Stimulated activated CD8-positive, alpha-beta memory T cell treated with anti-CD3 and anti-CD28 coated beads, Interleukin-15, amount 100 ng/mL, for 4 hours (primary cell): ENCODE measurements at places on chromosomes 6 and 20.

- no peak for DNase-seq
These were observed 85.4 kb upstream of the MYLIP start for GRCh38 chr6:16043171-16044135.

DNA sequence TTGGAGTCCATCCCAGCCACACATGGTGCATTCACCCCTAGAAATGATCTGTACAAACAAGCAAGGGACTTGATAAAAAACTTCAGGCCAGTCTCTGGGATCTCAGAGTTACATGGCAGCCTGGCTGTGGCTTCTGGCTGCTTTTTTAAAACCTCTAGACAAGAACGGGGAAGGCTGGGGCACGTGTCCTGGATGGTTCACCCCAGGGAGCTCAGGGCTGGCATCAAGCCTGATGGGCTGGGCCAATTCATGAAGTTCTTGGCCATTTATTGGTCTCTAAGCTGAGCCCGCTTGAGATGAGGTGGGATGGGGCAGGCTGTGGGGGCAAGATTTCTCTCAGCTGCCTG lies 10.4 kb upstream of the ZFAND3 start:
- DNase-seq, result no peak

DNA sequence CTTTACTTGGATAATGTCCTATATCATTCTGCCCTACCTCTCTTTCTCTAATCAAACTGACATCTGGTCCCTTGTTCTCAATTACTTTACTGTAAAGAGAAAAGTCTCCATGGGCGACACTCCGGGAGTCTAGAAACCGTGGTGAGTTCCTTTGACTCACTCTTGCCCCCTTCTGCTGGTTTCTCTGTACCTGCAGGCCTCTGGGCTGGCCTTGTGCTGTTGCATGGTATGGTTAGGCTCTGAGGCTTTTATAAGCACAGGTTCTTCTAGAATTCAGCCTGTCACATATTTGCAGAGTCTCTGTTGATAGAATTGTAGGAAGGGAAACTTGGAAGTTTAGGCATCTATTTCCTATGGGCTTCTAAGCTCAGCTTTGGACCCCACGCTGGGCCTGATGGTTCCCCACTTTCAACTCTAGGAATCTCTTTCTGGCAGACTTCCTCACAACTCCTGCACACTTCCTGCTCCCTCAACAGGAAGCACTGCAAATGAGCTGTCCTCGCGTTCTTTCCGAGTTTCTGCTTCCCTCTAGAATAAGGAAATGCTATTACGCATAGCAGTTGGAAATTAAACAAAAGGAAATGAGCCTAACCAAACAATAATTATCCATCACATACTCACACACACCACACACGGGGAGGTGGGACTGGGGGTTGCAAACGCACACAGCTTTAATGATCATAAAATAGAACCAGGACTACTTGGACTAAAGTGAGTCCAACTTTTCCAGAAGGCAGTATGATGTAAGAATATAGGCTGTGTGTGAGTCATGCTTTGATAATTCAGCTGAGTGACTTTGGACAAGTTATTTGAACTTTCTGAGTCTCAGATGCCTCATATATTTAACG lies 683.3 kb downstream of the QKI start:
- DNase-seq, result no peak

- no peak for DNase-seq
These were observed 109.7 kb upstream of the STMND1 start for GRCh38 chr6:16991981-16992629.

DNA sequence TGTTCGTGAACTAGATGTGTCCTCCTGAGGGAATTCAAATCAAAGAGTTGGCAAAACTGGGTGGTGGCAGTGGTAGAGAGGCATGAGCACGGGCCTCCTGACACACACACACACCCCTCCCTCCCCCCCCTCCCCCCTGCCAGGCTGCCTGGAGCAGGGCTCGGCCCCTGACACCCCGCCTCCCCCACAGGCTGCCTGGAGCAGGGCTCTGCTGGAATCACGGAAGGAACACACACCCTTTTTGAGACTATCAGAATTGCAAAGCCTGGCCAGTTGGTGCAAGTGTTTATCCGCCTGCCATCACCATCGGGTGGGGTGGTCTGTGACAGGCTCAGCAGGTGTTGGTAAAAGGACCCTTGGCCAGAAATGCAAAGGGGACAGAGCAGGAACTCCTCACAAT lies 59.0 kb downstream of the FAM120B start:
- DNase-seq, result no peak

DNA sequence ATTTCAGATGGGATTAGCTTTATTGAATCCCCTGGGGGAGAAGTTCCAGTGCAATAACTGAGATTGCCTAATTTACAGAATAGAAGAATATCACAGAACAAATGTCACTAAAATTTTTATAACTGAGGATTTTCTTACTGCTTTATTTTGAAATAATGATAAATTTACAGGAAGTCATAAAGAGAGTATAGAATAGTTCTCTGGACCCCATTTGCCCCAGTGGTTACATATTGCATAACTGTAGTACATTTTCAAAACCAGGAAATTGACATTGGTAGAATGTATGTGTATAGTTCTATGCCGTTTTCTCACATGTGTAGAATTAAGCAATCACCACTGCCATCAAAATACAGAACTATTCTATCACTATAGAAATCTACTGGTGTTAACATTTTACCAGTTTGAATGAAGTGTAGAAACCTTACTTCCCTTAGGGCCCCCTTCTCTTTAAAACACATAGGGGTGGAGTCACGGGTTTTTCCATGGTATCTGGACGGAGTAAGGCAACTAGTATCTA lies 18.3 kb downstream of the KIF6 start:
- no peak for DNase-seq

GRCh38 chr6:134238006-134238405 lies 79.9 kb downstream of the SGK1 start:
- no peak for DNase-seq

DNA sequence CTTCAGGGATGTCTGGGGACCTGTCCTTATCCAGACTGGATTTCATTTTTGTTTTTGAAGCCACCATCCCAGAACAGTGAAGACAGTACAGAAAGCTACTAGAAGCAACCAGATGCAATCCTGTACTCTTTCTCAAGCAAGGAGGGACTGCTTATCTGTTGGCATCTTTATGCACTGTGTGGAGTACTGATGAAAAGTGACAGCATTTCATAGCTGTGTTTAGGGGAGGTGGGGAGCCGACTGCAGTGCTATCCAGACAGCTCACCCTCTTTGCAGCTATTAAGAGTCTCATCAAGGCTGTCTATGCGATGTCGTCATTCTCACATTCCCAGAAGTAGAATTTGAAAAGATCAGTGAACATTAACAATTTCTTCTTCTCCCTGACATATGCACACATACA lies 5.5 kb downstream of the ZDHHC14 start:
- no peak for DNase-seq

DNA sequence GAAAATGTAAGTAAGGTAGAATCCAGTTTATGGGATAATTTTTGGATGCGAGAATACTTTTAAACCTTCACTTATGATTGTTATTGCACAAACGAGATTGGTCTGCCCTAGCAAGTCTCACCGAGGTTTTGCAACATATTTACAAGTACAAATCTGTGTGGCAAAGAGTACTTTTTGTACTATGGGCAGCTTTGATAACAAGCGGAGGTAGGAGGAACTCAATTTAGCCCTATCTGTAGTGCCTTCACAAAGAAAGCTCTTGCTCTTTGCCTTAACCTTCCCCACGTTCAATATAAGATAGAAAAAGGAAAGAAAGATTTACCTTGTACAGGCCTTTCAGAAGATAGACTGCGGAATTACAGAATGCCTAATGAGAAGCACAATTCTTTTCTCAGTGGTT lies 77.5 kb upstream of the HIVEP1 start:
- no peak for DNase-seq

- no peak for DNase-seq
These were observed 622 bp downstream of the GPANK1 start for GRCh38 chr6:31663961-31664789.

GRCh38 chr6:145765449-145765848 lies 30.1 kb upstream of the EPM2A start:
- DNase-seq, result no peak

GRCh38 chr20:58652606-58653294 lies 1.7 kb downstream of the STX16 start:
- DNase-seq, result no peak

DNA sequence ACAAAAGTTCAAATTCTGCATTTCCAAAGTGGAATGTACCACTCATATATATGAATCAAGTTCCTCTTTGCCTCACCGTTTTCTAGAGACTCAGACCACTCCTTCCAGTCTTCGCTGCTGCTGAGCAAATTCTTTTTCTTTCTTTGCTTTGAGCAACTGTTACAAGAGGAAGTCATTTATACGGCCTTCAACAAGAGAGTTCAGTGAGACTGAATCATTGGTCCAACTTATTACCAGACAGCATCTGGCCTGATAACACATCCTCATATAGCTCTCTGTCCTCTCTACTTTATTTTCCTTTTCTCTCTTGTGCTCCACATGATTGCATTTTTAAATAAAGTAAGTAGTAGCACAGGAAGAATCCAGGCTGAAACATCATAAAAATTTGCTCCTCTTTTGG lies 652.7 kb downstream of the PHF3 start:
- DNase-seq, result no peak

- DNase-seq, result no peak
These were observed 83.4 kb downstream of the ZNF217 start for GRCh38 chr20:53510262-53510661.

DNA sequence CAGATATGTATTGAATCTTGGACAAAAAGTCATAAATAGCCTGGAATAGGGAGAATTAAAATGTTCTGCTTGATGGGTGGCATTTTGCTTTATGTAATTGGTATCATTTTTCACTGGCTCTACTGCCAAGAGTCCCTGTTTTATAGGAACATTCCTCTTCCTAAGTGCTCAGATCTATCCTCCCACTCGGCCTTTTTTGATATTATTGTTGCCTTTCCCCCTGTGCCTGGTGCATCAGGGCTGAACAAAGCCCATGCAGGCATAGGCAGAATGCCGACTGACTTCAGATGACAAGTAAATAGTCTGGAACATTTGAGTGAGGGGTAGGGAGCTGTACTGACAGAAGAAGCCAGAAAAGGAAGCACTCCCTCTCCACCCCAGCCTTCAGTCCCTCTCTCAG lies 127.0 kb downstream of the PKHD1 start:
- DNase-seq, result no peak

- DNase-seq, result no peak
These were observed 33.0 kb upstream of the POU5F1 start for GRCh38 chr6:31203345-31203979.

GRCh38 chr20:61811166-61811565 lies 254.5 kb downstream of the TAF4 start:
- DNase-seq, result no peak

DNA sequence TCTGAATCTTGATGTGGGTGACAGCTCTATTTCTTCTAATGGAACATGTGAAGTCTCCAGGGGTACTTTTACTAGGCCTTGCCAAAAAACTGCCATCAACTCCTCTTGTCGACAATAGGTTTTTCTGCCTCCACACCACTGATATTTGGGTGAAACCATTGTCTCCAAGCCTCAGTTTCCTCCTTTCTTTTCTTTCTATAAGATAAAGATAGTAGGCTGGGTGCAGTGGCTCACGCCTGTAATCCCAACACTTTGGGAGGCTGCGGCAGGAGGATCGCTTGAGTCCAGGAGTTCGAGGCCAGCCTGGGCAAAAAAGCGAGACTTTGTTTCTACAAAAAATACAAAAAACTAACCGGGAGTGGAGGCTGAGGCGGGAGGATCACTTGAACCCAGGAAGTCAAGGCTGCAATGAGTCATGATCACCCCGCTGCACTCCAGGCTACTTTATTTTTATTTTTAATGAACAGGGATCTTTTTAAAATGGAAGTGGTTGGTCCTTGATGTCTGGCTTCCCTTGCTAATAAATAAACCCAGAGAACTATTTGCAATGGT lies 159.9 kb upstream of the TNFAIP3 start:
- no peak for DNase-seq

- DNase-seq, result no peak
These were observed 2.5 kb upstream of the DNAJC5 start for GRCh38 chr20:63892402-63892801.
